ENCODE measurements at places on chromosomes 16 and 17.

- no peak for DNase-seq
These were observed 20.9 kb downstream of the ZFHX3 start for GRCh38 chr16:73026754-73027684.

GRCh38 chr16:68091380-68092261 is 6.5 kb downstream of the NFATC3 start:
- no peak for DNase-seq

- DNase-seq: peak; percentile 51
These were observed 1.2 kb downstream of the CYBC1 start for GRCh38 chr17:82449131-82449882.

- DNase-seq: no peak
These were observed 1.5 kb upstream of the SLC38A8 start for GRCh38 chr16:84044118-84044488.

All from esophagus squamous epithelium (tissue), 5 donors.